EL (cell line): ENCODE measurements at places on chromosomes 7 and 10.

- no peak for DNase-seq
Observed at GRCh38 chr7:30278376-30278775, 6.0 kb upstream of the ZNRF2 start.

DNA sequence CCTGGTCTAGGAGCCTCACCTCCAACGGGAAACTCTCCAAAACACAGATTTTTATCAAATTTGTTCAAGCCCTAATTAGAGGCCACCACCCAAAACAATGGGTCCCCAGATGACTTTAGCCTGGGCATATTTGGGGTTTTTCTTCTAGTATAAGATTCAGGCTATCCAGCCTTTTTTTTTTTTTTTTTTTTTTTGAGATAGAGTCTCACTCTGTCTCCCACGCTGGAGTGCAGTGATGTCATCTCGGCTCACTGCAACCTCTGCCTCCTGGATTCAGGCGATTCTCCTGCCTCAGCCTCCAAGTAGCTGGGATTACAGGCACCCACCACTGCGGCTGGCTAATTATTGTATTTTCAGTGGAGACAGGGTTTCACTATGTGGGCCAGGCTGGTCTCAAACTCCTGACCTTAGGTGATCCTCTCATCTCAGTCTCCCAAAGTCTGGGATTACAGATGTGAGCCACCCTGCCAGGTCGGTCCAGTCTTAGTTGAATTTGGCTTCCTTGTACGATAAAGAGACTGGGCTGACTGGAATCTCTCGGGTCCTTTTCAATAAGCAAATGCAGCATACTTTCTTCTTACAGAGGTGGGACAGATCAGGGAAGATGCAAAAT lies 91.4 kb upstream of the KLF6 start:
- DNase-seq: peak; percentile 16

DNA sequence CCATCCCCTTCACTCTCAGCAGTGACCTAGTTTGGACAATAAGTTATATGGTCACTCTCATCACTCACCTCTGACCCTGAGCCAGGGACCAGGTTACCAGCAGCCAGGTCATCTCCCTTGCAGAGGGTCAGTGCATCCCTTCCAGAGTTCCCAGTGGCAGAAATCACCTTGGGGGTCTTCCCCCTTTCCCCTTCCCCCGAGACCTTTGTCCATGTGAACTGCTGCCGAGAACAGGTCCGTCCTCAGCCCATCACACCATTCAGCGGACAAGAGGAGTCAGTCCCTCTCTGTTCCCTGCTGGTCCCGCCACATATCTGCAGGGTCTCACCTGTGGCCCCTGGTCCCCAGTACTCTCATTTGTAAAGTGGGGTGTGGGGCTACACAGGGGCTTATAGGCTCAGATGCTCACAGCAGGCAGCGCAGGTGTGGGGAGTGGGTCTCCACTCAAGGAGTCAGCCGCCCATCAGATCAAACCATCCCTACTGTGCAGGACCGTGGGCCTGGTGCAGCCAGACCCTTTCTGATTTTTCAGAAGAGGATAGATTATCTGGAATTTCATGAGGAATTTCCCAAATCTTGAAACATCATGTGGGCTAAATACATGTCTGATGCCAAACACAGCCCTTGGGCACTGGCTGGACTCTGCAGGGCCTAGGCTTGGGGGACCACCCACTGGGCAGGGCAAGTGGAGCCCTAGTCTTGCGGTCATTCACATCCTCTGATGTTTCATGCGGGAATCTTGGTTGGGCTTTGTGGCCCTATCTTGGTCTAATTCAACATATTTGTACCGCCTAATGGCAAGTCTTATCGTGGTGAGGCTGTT lies 6.5 kb downstream of the DEPP1 start:
- no peak for DNase-seq

GRCh38 chr10:128102480-128103228 lies 23.6 kb downstream of the MKI67 start:
- no peak for DNase-seq

DNA sequence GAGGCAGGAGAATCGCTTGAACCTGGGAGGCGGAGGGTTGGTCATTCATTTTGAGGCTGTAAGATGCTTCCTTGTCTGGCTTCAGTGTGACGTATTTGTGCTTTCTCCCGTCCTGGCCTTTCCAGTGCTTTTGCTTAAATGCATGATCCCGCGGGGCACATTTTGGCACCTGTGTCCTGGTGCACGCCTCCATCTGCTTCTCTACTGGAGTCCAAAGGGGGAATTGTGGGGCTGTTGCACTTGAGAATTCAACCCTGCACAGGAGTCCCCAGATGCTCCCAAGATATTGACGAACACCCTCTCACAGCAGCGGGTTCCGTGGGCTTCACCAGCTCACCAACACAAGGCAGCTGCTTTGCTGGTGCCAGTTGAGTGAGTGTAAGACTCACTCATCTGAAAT lies 10.3 kb upstream of the LRRC27 start:
- no peak for DNase-seq

DNA sequence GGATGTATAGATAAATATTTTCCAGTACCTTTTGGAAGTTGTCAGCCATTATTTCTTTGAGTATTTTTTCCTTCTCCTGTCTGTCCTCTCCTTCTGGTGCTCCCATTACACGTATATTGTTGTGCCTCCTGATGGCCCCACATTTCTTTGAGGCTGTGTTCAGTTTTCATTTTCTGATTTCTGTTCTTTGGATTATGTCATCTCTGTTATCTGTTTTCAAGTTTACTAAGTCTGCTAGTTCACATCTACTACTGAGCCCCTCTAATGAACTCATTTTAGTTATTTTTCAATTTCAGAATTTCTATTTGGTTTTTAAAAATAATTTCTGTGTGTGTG lies 16.3 kb downstream of the RBM33 start:
- no peak for DNase-seq

DNA sequence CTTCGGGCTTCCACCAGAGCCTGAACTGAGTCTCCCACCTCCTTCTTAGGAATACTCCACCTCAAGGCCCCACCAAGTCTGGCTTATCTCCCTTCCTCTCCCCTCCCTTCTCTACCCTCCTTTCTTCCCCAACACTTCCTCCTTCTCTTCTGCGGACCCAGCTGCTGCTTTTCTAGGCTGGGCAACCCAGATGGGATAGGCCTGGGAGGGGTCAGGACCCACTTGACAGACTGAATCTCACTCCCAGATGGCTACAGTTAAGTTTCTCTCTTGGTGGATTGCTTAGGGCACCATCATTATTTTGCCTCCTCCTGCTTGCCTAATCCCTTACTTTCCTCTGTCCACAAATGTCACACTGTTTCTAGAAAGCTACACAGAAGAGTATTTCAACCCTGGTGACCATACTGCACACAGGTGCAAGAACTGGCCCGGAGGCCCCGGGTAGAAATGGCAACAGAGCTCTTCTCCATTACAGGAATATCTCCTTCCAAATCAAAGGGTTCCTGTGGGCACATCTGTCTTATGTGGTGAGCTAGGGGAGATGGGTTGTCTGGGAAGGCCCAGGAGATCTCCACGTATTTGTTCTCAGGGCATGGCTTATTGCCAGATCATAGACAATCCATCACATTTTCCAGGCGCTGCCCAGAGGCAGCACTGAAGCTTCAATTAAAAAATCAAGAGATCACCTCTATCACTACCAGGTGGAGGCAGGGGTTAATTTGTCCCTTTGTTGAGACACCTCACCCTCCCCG lies 5.1 kb upstream of the HOXA11 start:
- DNase-seq: peak; percentile 45

GRCh38 chr10:78966182-78966787 lies 102.5 kb upstream of the ZMIZ1 start:
- DNase-seq: no peak

GRCh38 chr7:34739651-34740300 lies 81.8 kb downstream of the NPSR1 start:
- DNase-seq: no peak

GRCh38 chr10:13658264-13658663 lies 71.5 kb downstream of the PRPF18 start:
- no peak for DNase-seq

DNA sequence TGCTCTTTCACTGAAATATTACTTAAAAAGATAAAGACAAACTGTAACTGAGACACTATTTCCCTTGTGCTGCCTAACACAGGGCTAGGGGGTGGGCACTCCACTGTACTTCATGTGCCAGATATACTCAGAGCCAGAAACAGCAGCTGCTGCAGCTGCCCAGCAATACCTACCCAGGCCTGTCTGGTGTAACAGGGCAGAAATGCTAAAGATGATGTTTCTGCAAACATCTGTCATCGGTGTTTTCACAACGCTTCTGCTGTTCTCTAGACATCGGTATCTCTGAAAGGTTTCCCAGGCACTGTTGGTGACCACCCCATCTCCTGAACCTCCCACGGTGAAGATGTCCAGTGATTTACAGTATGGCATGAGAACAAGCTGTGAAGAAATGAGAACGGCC lies 42.7 kb downstream of the LAMB1 start:
- DNase-seq: no peak

DNA sequence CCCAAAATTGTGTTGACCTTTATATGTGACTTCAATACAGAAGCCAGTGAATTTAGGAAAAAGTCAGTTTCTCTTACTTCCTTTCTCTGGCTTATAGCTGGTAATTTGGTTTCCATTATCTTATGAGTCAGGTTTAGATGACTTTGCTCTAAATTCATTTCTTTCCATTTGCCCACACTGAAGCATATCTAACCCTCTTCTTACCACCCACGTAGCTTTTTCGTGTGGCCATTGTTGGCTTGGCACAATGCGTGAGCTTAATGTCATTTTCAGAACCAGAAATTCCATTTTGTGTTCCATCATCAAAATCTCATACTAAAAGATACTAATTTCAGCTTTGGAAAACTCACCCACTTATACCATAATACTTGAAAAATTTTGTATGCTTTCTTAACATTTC lies 271.2 kb downstream of the INHBA start:
- DNase-seq: no peak

DNA sequence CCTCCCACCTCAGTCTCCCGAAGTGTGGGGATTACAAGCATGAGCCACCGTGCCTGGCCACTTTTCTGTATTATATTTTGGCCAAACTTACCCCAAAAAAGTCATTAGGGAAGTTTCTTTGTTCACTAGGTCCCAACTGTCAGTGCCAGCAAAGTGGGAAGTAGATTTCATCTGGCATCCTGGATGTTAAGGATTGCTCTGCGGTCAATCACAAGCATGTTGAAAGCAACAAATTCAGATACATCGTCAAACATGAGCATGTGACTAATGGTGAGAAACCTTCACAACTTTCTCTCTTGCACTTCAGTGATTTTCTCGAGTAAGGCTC lies 14.3 kb upstream of the LRRC17 start:
- no peak for DNase-seq

DNA sequence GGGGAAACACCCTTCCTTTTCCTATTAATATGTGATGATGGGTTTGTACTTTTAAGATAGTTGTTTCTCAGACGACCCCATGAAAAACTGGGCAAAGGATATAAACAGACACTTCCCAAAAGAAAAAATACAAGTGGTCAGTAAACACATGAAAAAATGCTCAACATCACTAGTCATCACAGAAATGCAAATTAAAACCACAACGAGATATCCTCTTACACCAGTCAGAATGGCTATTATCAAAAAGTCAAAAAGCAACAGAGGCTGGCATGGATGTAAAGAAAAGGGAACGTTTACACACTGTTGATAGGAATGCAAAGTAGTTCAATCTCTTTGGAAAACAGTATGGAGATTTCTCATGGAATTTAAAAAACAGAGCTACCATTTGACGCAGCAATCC lies 111.4 kb upstream of the ZEB1 start:
- no peak for DNase-seq

DNA sequence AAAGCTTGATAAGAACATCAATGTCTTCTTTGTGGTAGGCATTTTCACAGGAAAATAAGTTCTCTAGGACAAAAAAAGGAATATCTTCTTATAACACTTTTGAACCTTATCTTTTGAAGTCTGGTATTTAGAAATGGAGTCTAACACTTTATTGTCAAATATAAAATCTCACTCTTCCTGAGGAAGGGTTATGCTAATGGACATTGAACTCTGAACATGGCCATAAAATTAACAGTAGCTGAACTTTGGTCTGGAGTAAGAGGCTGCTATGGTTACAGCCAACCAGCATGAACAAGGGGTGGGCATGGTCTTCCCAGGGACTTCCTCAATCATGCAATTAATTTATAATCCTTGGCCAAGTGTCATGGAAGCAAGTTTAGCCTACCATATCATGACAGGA lies at the start of gene CLRN3:
CLRN3 (minus strand) TSS at position 199 of the 400 bp plus-strand sequence; CDS start at position 42, 157 bp downstream.
- no peak for DNase-seq

DNA sequence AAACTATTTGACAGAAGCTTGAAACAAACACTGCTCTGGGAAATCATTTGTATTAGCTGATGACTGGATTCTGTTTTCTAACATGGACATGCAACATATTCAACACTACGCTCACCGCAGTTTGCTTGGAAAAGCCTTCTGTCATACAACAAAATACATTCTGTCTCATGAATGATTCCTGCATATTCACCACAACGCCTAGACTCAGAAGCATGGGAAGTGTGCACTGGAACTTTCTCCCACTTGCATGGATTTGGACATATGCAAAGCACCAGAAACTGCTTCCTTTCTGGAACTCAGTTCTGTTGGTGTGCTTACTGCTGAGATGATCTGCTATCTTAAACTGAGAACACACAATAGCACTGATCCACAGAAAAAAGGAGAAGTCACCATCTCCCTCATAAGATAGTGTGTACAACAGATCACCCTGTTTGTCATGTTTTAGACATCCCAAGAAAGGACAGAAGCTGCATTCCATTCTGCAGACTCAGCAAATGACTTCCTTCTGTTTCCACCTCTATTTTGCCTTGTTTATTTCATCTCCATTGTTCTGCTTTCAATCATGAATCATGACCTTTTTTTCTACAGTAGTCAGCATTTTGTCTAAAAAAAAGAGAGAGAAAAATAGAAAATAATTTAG lies 115.8 kb downstream of the HTR7 start:
- DNase-seq: peak; percentile 60

DNA sequence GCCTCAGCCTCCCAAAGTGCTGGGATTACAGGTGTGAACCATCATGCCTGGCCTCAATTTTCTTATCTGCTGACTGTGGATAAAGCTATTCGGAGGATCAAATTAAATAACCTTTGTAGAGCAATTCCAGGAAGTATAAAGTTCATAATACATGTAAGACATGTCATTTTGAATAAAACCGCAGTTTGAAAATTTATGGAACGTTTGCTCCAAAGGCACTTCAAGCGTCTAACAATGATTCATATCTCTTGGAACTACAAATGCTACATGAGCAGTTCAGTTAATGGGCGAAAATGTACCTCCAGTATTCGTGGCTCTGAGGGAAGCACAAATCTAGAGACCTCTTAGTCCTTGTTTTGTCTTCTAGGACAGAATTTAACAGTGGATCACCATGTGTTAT lies 190.3 kb downstream of the GALNT17 start:
- DNase-seq: no peak

GRCh38 chr10:108410236-108410635 lies 1245.7 kb upstream of the SORCS1 start:
- no peak for DNase-seq
